Fibroblast of villous mesenchyme (primary cell): ENCODE measurements at places on chromosomes 5 and 9.
A peak's percentile ranks its signal among the peaks of the same experiment; 100 is the strongest.

- DNase-seq = no peak
Observed at GRCh38 chr5:149041242-149041641, 21.6 kb downstream of the SH3TC2 start.

DNA sequence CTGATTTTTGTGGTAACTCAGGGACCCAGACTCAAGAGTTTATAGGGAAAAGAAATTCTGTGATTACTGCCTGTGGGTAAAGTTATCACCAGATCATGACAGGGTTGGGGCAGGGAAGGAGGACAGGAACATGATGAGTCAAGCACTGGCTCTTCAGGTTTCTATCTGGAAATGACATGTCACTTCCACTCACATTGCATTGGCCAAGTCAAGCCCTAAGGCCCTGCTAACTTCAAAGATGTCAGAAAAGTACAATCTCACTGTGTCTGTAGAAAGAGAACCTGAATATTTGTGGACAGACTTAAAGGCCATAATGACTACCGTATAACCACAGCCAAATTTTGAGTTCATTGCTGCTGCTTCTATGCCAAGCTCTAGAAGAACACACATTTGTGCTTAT lies 187.7 kb downstream of the TLE4 start:
- DNase-seq = no peak

GRCh38 chr9:33287087-33287490 lies 3.2 kb upstream of the NFX1 start:
- peak; percentile 75 for DNase-seq

DNA sequence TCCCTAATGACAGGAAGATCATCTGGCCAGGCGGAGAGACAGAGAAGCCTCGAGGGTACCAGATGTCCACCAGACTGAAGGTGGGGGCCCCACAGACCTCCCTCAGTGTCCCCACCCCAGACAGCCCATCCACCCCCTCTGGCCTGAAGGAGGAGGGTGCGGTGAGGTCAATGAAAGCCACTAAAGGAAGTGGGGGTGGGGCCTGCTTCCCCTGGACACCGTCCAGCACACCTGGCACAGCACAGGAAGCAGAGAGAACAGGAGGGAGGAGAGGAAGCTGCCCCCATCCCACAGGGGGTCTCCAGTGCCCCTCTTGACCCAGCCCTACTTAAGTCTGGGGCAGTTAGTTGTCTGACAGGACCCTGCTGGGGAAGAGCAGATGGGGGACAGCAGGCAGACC lies 11.2 kb downstream of the LRRC26 start:
- DNase-seq = no peak

GRCh38 chr5:110159202-110159601 lies 469.5 kb downstream of the MAN2A1 start:
- DNase-seq = peak; percentile 41
